ENCODE measurements at places on chromosomes 6 and 20. TPM values are rescaled to one million over a fixed set of nuclear protein-coding genes. Genes with fewer than 3 reads are reported as not detected.

DNA sequence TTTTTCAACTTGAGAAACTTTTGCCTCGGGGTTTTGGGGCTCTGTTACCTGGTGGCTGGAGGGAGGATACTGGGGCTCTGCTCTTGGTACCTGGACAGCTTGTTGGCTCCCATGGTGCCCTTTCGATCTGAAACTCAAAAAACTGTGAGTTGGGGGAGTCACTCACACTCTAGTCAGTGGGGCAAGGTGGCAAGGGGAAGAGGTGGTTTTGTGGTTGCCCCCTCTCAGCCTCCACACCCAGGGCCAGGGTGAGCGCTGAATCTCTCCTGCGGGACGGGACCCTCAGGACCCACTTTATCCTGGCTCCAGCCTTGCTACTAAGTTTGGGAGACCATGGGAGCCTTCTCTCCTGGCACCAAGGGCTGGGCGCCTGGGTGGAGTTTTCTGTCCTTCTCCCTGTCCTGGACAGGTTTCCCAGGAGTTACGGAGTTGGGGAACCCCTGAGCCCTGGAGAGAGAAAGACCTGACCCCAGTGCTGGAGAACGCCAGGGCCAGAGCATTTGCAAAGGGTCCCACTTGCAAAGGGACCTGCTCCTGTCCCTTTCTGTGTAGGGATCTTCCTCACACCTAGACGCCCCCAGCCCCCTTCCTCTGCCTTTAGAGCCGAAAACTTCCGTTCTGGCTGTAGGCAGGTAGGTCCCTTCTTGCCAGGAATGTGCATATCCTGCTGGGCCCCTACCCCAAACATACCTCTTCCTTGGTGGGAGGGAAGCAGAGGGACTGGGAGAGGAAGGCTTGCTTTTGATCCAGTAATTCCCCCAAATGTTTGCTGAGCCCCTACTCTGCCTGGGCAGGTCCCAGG lies 2.9 kb downstream of the FOXP4 start:
- H3K27ac ChIP-seq, result peak overlapping the region; percentile 90
- no peaks in the 10 kb centered on the region for H3K36me3 ChIP-seq
- peaks cover 21% of the 10 kb centered on the region for H3K4me1 ChIP-seq
- no peak overlapping the region for H3K4me3 ChIP-seq
- no peak for DNase-seq
- no peaks in the 10 kb centered on the region for H3K27me3 ChIP-seq

DNA sequence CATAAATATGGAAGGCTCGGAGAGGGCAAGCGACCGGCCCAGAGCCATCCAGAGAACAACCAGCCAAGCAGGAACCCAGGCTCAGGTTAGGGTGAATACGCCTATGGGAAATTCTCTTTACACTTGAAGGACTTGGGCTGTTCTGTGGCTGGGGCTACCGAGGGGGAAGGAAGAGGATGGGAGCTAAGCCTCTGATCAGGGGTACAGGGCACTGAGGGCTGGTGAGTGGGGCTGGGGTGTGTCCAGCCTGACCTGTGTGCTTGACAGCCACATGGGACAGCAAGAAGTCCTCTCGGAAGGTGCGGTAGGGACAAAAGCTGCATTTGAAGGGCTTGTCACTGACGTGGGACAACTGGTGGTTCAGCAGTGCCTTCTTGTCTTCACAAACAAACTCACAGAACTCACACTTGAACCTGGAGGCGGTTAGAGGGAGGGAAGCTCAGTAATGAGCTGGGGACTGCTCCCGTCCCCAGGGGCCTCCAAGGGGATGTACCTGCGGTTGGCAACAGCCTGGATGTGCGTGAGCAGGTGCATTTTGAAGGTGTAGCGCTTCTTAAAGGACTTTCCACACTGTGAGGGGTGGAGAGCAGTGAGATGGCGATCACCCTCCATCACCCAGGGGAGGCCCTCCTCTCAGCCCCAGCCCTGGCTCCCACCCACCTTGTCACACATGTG lies 11.9 kb downstream of the ZNF335 start:
- no peak for DNase-seq
- no peaks in the 10 kb centered on the region for H3K27me3 ChIP-seq
- H3K27ac ChIP-seq, result no peak overlapping the region
- H3K4me1 ChIP-seq, result no peaks in the 10 kb centered on the region
- H3K4me3 ChIP-seq, result no peak overlapping the region

DNA sequence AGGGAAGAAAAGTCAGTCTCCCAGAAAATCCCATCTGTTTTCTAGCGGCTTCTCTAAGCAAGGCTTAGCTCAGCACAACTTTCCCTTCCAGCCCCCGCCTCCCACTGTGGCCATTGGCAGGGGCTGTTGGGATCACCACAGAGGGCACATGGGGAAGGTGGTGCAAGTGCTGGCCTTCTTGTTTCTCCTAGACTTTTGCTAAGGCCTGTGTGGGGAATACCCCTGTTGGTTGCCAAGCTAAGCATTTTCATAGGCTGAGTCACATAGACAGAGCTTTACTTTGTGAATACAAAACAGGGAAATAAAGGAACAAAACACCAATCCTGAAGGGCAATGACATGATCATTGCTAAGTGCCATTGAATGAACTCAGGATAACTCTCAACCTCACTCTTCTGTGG lies 32.4 kb upstream of the TIAM2 start:
- H3K27me3 ChIP-seq, result no peaks in the 10 kb centered on the region
- H3K27ac ChIP-seq, result no peak overlapping the region
- H3K4me1 ChIP-seq, result no peaks in the 10 kb centered on the region
- no peak for DNase-seq
- H3K36me3 ChIP-seq, result no peaks in the 10 kb centered on the region

- DNase-seq, result no peak
- H3K36me3 ChIP-seq, result no peaks in the 10 kb centered on the region
- H3K27ac ChIP-seq, result no peak overlapping the region
- no peaks in the 10 kb centered on the region for H3K27me3 ChIP-seq
- H3K4me3 ChIP-seq, result no peak overlapping the region
Observed at GRCh38 chr6:163192591-163192990, 221.9 kb upstream of the QKI start.

- no peaks in the 10 kb centered on the region for H3K27me3 ChIP-seq
- no peak for DNase-seq
- H3K4me3 ChIP-seq, result no peak overlapping the region
- no peaks in the 10 kb centered on the region for H3K4me1 ChIP-seq
- H3K27ac ChIP-seq, result no peak overlapping the region
- H3K36me3 ChIP-seq, result no peaks in the 10 kb centered on the region
Observed at GRCh38 chr20:59322081-59322480, 21.7 kb downstream of the EDN3 start.

DNA sequence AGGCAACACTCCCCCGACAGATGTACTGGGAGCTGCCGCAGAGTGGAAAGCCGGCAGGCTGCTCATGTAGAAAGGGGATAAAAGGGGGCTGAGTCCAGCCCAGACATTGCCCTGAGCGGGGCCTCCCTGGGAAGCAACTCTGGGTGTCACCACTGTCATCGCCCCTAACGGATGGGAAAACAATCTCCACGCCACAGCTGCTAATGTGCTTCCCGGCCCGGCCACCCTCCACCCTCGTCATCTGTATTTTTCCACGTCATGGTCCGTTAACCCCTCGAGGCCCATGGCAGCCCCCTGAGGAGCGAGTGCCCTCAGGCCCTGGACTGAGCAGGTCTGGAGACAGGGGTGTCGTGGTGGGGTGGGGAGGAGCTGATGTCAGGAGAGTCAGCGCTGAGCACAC lies 227.4 kb downstream of the DLL1 start:
- H3K4me1 ChIP-seq, result no peaks in the 10 kb centered on the region
- H3K36me3 ChIP-seq, result no peaks in the 10 kb centered on the region
- peak; percentile 5 for DNase-seq
- H3K27ac ChIP-seq, result no peak overlapping the region

DNA sequence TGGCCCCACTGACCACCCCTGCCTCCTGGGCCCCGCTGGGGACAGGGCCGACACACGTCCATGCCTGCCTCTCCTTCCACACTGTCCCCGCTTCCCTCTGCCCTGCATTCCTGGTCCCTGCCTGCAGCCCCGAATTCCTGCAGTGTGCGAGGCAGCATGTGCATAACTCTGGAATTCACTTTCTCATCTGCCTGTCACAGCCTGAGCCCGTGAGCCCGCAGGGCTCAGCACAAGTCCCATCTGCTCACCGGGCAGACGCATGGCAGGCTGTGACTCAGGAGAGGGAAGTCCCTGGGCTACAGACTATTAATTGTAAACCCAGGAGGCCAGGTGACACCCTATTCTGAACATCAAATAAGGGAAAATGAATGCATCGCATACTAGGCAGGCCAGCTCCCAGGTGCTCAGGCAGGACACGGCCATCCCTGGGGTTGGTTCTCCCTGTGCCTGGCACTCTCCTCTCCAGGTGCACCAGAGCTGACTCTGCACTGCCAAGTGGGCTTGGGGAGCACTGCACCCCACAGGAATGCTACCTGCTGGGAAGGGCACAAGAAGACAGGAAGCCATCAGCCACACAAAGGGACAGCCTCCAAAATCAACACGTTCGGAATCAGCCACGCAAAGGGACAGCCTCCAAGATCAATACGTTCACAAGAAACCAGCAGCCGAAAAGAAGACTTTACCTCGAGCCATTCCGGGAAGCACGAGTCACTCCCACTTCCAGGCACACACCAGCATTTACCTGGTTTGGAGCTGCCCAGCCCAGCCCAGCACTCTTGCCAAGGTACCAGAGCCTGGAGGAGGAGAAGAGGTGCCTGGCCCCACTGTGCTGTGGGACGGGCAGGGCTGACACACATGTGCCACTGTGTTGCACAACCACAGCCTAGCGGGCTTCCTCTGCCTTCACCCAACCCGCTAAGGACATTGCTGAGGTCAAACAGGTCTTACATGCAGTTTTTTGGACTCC lies 65.9 kb downstream of the DLL1 start:
- no peak overlapping the region for H3K4me3 ChIP-seq
- H3K27ac ChIP-seq, result no peak overlapping the region
- no peaks in the 10 kb centered on the region for H3K27me3 ChIP-seq
- H3K36me3 ChIP-seq, result no peaks in the 10 kb centered on the region
- peak; percentile 13 for DNase-seq
- no peaks in the 10 kb centered on the region for H3K4me1 ChIP-seq

- H3K27ac ChIP-seq, result no peak overlapping the region
- DNase-seq, result no peak
- H3K4me3 ChIP-seq, result no peak overlapping the region
Observed at GRCh38 chr20:23923891-23924435, 44.4 kb upstream of the CST5 start.

DNA sequence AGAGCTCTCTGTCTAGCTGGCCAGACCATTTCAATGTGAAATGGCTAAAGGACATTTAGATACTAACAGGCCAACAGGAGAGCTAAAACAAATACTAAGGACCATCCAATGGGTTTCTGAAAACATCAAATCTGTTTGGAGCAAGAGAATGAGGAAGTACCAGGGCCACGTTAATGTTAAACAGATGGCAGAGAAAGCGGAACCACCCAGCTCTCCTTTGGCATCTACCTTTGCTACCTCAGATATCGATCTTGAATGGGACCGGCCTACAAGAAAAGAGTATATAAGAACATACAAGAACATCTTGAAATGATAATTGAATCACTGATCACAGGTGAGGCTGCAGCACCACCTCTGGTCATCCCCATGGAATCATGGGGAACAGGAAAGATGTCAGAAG lies 31.8 kb downstream of the KCNK5 start:
- no peaks in the 10 kb centered on the region for H3K27me3 ChIP-seq
- no peaks in the 10 kb centered on the region for H3K4me1 ChIP-seq
- no peaks in the 10 kb centered on the region for H3K36me3 ChIP-seq

GRCh38 chr6:158031381-158032353 lies 50.0 kb downstream of the SYNJ2 start:
- H3K4me1 ChIP-seq, result peaks cover 19% of the 10 kb centered on the region
- H3K36me3 ChIP-seq, result no peaks in the 10 kb centered on the region
- no peak overlapping the region for H3K4me3 ChIP-seq
- no peak for DNase-seq
- no peaks in the 10 kb centered on the region for H3K27me3 ChIP-seq

- no peaks in the 10 kb centered on the region for H3K4me1 ChIP-seq
- no peak overlapping the region for H3K27ac ChIP-seq
- no peaks in the 10 kb centered on the region for H3K36me3 ChIP-seq
- H3K4me3 ChIP-seq, result no peak overlapping the region
- H3K27me3 ChIP-seq, result no peaks in the 10 kb centered on the region
Observed at GRCh38 chr6:53309059-53309900, 39.5 kb downstream of the ELOVL5 start.

- no peak overlapping the region for H3K4me3 ChIP-seq
- H3K4me1 ChIP-seq, result no peaks in the 10 kb centered on the region
- no peak overlapping the region for H3K27ac ChIP-seq
- DNase-seq, result no peak
- H3K27me3 ChIP-seq, result no peaks in the 10 kb centered on the region
- H3K36me3 ChIP-seq, result no peaks in the 10 kb centered on the region
Observed at GRCh38 chr20:44390280-44390679, 34.8 kb downstream of the HNF4A start.

GRCh38 chr6:140542863-140543262 lies 1168.4 kb upstream of the CITED2 start:
- H3K4me3 ChIP-seq, result no peak overlapping the region
- no peak overlapping the region for H3K27ac ChIP-seq
- H3K4me1 ChIP-seq, result no peaks in the 10 kb centered on the region
- H3K36me3 ChIP-seq, result no peaks in the 10 kb centered on the region
- no peaks in the 10 kb centered on the region for H3K27me3 ChIP-seq

DNA sequence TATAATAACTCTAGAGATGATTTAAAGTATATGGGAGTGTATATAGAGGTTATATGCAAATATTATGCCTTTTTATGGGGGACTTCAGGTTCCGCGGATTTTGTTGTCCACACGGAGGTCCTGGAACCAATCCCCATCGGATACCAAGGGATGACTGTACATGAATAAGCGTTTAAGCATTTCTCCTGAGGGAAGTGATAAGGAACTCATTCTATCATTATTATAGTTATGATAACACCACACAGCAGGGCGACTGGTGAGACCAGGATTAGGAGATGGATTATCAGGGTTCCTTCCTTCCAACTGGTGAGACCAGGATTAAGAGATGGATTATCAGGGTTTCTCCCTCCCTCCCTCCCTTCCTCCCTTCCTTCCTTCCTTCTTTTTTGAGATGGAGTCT lies 6.6 kb downstream of the ECI2 start:
- no peak for DNase-seq
- no peak overlapping the region for H3K27ac ChIP-seq
- H3K4me1 ChIP-seq, result no peaks in the 10 kb centered on the region
- H3K27me3 ChIP-seq, result no peaks in the 10 kb centered on the region

- H3K36me3 ChIP-seq, result no peaks in the 10 kb centered on the region
- H3K4me1 ChIP-seq, result no peaks in the 10 kb centered on the region
Observed at GRCh38 chr6:15292721-15293302, 46.9 kb downstream of the JARID2 start.

DNA sequence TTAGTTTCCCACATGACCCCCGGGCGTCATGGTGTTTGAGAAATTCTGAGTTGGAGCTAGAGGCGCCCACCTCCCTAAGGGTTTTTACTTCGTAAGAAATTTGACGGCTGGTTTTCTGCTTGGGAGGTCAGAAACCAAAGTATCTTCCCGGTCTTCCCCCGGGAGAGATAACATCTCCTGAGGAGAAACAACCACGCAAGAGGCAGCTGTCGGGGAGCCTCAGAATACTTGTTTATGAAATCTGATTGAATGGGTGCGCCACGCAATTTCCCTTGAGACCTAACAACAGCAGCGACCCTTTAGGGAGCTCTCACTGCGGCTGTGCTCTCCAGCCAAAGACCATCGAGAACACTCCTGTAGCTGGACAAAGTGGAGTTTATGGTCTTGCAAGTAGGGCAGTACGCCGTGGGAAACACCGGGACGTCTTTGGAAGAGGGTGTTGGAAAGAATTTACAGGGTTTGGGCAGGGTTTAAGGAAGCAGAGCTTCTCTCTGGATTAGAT lies 608 bp upstream of the EIF2S2 start:
- no peaks in the 10 kb centered on the region for H3K4me1 ChIP-seq
- DNase-seq, result peak; percentile 39
- no peaks in the 10 kb centered on the region for H3K27me3 ChIP-seq

Gene DSP
- total RNA-seq, result 7.3 TPM

Gene HLA-DQA1
- 3.8 TPM for total RNA-seq

Gene GRM1
- 0.07 TPM for total RNA-seq

Gene PI16
- total RNA-seq, result 5.2 TPM

Gene CENPW
- total RNA-seq, result 12.2 TPM

Gene TRIM31
- not detected for total RNA-seq

Gene PARD6B
- total RNA-seq, result 4.1 TPM

Gene APCDD1L
- total RNA-seq, result 0.59 TPM

Gene PTCRA
- total RNA-seq, result not detected

Gene MAK
- not detected for total RNA-seq
